ENCODE measurements at places on chromosomes 7 and 10.

- no peak for DNase-seq
These were observed 118.7 kb downstream of the MAD1L1 start for GRCh38 chr7:2114052-2114451.

DNA sequence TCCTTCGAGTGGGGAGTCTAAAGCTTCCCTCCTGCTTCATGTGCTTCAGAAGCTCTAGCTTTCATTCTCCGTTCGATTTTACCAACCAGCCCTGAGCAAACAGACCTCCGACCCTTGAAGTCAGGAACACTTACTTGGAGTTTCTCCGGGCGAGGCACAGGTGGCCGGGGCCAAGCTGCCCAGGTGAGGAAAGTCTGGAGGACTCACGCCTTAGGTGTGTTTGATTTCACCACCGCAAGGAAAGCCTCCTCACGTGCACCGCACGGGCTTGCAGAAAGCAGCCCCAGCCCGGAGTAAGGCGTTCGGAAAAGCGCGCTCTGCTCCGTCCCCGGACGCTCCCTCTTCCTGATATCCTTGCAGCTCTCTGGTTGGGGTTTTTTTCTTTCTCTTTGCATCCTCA lies 30.1 kb upstream of the CNPY1 start:
- no peak for DNase-seq

DNA sequence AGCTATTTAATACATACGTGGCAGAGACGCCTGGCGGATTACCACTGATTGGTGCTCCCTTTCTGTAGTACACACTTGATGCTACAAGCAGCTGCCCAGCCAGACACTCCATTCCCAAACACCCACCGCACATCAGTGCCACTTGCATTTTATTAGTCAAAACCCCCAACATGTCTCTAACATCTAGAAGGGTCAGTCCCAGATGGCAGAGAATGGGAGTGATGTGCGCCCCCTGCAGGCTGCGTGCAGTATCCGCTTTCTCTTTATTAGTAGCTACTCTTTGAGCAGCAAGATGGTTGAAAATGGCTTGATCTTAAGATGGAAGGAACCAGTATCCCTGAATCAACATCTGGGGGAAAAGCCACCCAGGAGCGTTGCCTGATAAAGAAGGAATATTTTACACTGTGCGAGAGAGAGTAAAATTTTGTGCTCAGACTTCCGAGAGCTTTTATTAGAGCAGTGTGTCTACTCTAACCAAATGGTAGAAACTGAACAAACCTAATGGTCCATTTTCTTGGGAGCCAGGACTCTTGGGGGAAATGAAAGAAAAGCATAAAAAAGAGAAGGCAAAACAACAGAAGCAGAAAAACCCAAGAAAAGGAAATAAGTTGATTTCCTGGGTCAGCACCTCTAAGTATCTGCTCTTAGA lies 78.3 kb downstream of the ST8SIA6 start:
- no peak for DNase-seq

GRCh38 chr7:137927386-137927785 lies 74.5 kb downstream of the CREB3L2 start:
- no peak for DNase-seq

GRCh38 chr10:13784067-13784466 lies 197.3 kb downstream of the PRPF18 start:
- no peak for DNase-seq

GRCh38 chr7:137151041-137151689 lies 192.4 kb downstream of the PTN start:
- no peak for DNase-seq

DNA sequence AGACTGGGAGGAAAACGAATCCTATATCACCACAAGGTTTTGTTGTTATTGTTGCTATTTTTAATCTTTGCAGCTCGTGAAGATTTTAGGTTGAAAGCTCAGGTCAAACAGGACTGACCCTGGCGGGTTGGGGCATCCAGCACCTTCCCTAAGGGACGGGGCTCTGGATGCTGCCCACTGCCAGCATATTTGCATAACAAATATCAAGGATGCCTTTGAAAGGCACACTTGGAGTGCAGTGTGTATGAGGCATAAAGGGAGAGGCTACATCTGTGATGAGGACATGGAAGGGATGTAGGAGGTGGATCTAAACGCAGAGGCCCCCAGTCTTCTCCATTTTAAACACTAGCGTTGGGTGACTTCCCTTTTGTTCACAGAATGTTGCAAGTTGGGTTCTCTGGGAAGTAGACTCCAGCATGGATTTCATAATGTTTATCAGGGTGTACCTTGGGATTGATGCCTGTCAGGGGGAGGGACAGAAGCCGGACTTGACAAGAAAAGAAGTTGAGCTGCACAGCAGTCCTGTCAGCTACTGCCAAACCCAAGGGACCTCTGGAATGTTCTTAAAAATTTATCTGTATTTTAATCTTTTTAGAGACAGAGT lies 181.1 kb upstream of the IMMP2L start:
- DNase-seq: no peak

DNA sequence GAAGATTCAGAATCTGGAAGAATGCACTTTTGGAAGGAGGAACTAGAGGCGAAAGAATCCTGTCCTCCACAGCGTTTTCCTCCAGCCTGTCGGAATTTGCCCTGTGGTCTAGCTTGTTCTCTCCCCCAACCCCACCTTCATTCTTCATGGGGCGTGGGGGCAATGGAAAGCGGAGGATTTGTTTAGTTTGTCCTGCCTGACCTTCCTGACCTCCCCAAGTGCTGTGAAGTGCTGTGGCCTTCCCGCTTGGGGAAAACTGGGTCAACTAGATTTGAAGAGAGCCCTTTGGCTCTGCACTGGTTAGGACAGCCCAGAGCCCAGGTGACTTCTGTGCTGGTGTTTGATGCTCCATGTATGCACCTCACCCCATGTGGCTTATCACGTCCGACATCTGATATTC lies 49.1 kb downstream of the GATA3 start:
- no peak for DNase-seq

Measured in stimulated activated CD8-positive, alpha-beta memory T cell treated with anti-CD3 and anti-CD28 coated beads, Interleukin-15, amount 100 ng/mL, for 4 hours (primary cell).